Fibroblast of upper back skin (primary cell): ENCODE measurements at places on chromosomes 3 and 15.
A peak's percentile ranks its signal among the peaks of the same experiment; 100 is the strongest.

DNA sequence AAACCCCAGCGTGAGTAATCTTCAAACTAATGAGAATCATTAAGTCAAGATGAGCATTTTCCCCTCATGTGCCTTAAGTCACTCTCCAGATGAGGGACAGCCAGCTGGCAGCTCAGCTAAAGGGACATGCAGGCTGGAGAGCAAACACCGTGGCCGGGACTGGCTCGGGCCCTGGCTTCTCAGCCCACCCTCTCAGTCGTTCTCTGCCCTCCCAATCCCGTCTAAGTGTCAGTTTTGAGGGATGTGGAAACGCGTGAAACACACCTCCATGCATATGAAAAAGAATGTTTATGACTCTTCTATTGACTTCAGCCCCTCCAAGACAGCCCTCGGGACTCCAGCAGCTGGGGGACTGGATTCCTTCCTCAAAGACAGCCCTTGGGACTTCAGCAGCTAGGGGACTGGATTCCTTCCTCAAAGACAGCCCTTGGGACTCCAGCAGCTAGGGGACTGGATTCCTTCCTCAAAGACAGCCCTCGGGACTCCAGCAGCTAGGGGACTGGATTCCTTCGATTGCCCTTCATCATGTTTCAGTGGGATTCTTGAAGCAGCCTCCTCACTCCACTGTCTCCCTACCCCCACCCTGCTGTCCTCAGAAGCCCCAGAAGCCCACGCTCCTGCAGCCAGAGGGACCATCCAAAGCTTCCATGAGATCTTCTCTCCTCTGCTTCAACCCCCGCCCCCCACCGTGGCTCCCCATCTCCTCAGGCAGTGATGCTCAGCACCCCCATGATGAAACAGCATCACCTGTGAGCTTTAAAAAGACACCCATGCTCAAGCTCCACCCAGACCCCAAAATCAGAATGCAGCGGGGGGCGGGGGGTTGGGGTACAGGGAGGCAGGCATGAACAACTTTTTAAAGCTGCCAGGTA, 228.9 kb downstream of the XXYLT1 start:
- DNase-seq = no peak

DNA sequence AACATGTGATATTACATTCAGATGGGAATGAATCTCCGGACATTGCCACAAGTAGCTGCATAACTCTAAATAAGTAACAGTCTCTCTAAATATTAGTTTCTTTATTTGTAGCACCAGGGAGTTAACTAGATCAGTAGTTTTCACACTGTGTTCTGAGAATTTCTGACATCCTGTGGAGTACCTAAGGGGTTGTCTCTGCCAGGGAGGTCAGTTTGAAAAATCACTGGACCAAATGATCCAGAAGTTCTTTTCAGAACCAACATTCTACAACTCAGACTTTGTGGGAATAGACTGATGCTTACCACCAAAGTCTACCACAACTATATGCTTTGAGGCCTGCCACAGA, 9.0 kb upstream of the ILDR1 start:
- DNase-seq = no peak

GRCh38 chr3:101170062-101170771, 150.2 kb downstream of the IMPG2 start:
- DNase-seq = no peak

DNA sequence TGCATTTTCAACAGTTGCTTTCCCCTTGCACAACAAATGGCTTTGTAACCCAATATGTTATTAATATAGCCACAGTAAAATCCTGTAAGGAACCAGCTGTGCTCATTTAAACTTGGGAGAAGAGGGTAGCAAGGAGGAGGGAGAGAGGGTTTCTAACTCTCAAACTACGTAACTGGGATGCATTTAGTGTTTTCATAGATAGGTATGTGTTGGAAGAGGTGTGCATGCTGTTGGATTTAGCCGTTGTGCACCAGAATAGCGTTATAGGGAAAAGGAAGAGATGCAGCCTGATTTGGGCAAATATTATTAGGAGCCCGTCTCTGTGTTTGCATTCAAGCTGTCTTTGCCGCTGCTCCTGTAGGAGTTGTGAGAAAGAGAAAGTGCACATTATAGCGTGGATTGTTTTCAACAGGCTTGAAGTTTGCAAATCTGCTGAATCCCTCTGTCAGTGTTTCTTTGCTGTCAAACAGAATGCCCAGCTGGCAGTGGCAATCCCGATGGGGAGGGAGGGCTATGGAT, 39.4 kb downstream of the ARPP21 start:
- DNase-seq = no peak

DNA sequence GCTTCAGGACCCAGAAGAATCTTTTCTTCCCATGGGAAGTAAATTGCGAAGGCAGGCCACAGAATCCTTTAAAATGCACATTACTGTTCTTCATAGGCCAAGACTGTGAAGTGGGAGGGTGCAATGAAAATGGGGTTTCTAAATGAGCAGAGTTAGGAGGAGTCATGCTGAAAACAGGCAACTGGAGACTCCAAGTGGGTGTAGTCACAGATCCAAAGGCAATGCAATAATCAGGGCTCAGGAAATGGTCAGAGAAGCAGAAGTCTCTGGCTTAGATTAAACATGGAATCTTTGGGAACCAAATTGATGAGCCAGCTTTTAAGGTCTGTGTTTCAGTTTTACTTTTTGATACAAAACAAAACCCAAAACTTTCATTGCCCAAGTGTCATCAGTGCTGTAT, 37.6 kb downstream of the HHLA2 start:
- DNase-seq = no peak

DNA sequence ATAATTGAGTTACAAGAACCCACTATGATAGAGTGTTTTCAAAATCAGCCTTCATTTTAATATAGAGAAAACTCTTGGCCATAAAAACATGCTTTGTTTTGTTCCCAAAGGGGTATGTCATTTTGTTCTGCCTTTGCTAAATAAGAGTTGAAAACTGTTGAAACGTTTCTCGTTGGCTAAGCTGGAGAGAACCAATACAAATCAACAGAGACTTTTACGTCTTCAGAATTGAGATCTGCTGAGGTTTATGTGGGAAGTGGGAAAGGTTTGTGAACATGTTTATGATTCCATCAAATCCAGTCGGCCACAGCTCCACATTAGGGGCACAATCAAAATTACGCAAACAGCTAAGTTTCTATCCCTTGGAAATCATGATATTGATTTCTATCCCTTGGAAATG, 102.0 kb downstream of the IGF2BP2 start:
- no peak for DNase-seq

GRCh38 chr3:69324362-69325025, 61.4 kb downstream of the FRMD4B start:
- DNase-seq = no peak

DNA sequence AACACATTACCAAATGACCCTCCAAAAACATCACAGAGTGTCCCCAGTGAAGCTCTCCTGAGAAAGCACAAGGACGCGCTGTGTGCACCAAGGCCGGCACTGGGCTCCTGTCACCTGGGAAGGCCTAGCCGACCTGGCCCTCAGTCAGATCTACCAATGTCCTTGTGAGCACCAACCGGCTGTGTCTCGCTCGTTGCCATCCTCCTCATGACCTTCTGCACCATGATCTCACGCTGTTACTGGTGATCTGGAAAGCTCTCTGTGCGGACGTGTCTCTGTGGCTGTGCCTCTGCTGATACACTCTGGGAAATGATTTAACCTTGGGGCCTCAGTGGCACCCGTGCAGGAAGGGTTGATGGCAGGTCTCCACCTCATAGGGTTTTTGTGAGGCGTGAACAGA, 24.2 kb downstream of the ZXDC start:
- DNase-seq = no peak

DNA sequence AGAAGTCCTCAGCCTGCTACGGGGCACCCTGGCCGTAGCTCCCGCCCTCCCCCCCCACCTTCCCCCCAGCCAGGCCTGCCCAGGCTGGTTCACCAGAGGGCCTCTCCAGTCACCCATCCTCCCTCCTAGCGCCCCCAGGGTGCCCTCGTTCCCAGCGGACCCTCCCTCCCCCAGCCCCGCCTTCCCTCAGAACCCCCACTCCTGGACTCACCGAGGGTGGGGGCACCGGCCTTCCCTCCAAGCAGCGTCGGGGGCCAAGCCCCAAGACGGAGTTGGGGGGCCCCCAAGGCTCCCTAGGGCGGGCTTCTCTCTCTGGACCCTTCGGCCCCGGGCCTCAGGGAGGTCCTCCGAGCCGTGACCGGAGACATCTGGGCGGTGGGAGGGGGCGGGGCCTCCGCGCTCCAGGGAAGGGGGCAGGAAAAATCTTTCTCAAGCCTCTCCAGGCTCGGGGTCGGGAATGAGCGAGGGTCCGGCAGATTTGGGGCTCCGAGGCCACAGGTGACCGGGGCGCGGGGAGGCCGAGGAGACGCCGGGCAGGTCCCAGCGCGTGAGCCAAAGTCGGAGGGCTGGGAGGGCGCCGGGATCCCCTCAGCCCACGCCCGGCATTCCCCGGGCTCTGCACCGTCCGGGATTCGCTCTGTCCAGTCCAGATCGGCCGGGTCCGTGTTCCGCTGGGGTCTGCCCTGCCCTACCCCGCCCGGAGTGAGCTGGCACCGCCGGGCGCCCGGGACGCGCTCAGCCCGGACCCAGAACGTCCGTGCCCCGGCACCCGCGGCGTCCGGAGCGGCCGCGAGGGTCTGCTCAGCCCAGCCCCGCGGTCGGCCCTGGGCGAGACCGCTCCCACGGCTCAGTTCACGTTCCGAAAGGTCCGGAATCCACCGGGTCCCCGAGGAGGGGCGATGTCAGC, 999 bp downstream of the INSYN1 start:
- DNase-seq = no peak

DNA sequence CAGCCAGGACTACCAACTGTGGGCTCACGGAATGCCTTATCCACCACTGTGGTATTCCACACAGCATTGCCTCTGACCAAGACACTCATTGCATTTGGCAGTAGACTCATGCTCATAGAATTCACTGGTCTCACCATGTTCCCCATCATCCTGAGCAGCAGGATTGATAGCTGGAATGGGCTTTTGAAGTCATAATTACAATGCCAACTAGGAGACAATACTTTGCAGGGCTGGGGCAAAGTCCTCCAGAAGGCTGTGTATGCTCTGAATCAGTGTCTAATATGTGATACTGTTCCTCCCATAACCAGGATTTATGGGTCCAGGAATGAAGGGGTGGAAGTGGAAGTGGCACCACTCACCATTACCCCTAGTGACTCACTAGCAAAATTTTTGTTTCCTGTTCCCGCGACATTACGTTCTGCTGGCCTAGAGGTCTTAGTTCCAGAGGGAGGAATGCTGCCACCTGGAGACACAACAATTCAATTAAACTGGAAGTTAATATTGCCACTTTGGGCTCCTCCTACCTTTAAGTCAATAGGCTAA, 58.6 kb upstream of the CCDC80 start:
- DNase-seq = peak; percentile 79

- DNase-seq = peak; percentile 58
Observed at GRCh38 chr3:112005091-112005672, 6.5 kb downstream of the TAGLN3 start.

GRCh38 chr3:120143676-120144075, 49.4 kb upstream of the GSK3B start:
- peak; percentile 14 for DNase-seq

GRCh38 chr15:68986322-68986721, 28.2 kb upstream of the NOX5 start:
- DNase-seq = no peak

- DNase-seq = no peak
Observed at GRCh38 chr15:66130496-66131034, 123.0 kb downstream of the MEGF11 start.

GRCh38 chr15:92763459-92763858, 107.9 kb upstream of the FAM174B start:
- no peak for DNase-seq

DNA sequence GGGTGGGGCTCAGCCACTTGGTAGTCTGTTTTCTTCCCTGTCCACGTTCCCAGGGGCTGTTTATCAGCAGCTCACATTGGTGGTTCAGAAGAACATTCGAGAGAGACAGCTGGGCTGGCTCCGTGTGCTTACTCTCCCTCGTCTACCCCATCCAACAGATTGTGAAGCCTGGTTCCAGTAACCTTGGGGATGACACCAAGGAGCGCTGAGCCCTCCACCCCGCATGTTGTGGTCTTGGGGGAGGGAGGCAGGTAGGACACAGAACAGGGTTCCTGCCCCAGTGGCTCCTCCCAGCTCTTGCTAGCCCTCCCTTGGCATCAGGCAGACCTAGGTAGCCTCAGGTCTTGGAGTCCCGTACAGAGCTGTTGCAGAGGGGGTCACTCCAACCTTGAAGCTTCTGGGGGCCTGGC, 33.1 kb downstream of the KLF13 start:
- DNase-seq = no peak

DNA sequence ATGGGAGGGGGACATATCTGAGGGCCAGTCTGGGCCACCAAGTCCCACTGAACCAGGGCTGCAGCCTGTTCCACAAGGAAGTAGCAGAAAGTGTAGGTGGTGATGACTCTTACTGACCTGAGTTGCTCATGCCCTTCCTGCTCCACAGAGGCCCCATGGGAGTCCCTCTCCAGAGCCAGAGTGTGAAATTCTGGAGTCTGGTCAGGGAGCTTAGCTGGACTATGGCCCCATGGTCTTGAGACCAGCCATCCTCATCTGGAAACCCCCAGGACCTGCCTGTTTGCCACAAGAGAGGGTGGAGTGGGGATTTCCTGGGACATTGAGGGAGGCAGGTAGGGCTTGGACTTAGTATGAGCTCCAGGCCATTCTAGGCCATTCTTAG, 3.0 kb downstream of the SPINT1 start:
- DNase-seq = no peak

DNA sequence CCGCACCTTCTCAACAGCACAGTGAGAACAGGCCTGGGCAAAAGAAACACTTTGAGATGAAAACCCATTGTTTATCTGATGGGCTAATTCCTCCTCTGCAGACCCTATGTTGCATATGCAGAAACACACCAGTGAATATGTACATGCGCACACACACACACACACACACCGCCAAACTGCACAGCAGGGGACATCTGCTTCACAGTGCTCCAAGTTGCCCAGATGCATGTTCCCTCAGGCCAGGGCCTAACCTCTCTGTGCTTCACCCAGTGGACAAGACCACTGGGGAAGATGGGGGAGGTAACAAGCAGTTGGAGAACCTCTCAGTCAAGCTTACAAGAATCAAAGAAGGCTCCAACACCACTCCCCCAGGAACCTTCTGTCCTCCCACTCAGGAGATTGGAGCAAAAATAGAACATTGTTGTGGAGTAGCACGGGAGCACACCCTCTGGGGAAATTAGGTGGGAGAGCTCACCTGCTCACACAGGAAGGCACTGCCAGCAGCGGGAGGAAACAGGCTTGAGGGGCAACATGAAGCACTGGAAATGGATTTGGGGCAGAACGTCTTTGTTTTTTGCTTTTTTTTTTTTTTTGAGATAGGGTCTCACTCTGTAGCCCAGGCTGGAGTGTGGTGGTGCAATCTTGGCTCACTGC, 13.0 kb downstream of the HCN4 start:
- DNase-seq = no peak

DNA sequence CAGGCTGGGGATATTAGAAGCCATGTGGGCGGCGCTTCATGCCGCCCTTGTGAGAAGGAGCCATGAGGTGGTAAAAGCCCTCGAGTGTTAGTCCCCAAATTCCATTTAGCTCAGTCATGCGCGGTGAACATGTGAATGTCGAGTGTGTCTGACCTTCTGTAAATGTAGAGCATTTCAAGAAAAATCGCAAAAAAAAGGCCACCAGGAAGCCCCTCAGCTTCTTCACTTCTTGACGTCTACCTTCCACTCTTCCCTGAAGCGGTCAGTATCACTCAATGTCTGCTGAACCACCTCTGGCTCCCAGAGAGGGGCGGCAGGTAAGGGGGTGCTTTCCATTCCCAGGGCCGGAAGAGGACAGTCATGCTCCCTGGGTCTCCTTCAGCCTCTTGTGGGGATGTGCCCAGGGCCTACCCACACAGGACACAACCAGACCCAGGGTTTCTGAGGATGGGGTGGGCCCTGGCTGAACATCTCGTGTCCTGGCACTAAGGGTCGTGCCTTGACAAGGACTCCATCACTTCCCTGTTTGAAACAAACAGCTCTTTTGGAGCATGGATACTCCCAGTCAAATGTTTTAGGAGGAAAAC, 274.9 kb downstream of the FAM43A start:
- DNase-seq = no peak
